ENCODE measurements at places on chromosomes 12 and 14. TPM values are rescaled to one million over a fixed set of nuclear protein-coding genes. Genes with fewer than 3 reads are reported as not detected.

DNA sequence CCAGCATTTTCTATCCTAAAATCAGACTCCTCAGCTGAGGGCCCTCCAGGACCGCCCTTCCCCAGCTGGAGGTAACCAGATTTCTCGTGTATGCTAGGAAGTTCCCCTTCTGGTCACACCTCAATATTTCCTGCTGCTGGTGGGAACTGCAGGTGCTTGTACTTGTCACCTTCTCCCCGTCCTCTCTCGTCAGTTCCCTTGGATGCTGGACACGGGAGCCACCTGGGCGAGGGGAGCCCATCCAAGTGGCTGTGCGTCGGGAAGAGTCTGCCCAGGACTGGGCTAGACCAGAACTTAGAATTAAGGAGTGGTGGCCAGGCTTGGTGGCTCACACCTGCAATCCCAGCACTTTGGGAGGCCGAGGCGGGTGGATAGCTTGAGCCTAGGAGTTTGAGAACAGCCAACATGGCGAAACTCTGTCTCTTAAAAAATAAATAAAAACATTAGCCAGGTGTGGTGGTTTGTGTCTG is 23.2 kb upstream of the KIF26A start:
- no peak for DNase-seq

IL22 gene
- not detected for total RNA-seq

EPYC gene
- 0.31 TPM for total RNA-seq

CBLN3 gene
- total RNA-seq: 1.7 TPM

DNA sequence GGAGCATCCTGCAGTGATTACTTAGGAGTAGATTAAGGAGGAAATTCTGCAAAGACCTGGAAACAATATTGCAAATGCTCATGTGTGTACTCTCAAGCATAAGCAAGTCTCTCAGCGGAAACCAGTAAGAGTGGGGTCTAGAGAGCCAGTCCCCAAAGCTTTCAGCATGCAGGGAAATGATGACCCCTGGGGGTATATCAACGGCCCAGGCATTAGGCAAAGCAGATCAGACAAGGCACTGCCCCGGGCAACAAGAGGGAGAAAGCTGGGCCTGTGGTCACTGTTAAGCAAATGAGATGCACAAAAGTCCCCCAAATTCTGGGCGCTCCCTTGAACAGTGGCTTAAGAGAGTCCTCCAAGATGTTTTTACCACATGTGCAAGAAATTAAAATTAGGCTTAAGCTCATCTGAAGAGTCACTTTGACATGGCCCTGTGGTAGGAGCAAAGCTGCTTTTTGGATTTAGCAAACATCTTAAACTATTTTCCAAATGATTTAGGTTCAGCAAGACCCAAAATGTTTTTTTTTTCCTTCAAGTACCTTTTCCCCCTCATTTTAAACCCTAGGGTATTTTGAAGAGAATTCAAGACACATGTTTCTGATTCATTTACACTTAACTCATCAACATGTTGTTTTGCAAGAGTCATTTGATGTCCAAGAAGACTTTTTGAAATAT is 457.1 kb upstream of the TBX3 start:
- DNase-seq: peak; percentile 49

DNA sequence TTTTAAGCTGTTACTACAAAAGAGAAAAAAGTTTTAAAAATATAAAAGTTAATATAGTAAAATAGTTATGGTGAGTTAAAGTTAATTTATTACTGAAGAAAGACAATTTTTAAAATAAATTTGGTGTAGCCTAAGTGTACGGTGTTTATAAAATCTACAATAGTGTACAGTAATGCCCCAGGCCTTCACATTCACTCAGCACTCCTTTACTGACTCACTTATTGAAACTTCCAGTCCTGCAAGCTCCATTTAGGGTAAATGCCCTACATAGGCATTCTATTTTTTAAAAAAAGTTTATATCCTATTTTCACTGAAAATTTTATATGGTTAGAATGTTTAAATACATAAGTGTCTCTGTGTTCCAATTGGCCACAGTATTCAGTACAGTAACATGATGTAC is 769.5 kb upstream of the NOVA1 start:
- no peak for DNase-seq

GDF3 gene
- not detected for total RNA-seq

CLEC9A gene
- 0.60 TPM for total RNA-seq
